ENCODE measurements at places on chromosomes 7 and 10.

DNA sequence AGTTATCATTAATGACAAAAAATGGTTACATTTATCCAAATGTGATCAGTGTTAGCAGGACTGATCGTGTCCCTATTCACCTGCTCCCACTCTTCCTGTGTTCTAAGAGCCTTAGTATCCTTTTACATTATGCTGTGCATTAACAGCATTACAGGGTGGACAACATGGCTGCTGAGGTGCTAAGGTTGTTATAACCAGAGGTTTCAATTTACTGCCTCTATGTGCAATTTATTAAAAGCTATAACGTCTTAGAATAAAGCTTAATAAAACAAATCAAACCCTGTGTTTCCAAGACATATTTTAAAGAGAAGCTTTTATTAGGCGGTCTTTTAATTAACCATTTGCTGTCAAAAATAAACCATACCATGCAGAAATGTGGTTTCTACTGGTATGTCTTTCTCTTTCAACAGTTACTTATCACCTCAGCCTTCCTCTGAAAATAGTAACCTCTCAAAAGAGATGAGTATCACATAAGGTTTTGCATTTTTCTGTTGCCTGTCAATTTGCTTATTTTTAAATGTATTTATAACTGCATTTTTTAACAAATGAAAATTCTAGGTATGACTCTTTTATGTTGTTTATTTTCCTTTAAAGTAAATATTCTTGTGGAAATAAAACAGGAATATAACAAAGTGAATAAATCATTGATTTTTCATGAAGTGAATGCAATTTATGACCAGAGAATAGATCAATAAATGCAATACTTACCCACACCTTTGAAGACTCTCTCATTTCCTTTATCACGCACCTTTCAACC lies 849.8 kb upstream of the SORCS1 start:
- DNase-seq: no peak

- no peak for DNase-seq
Observed at GRCh38 chr10:1434202-1434601, 303.1 kb downstream of the ADARB2 start.

DNA sequence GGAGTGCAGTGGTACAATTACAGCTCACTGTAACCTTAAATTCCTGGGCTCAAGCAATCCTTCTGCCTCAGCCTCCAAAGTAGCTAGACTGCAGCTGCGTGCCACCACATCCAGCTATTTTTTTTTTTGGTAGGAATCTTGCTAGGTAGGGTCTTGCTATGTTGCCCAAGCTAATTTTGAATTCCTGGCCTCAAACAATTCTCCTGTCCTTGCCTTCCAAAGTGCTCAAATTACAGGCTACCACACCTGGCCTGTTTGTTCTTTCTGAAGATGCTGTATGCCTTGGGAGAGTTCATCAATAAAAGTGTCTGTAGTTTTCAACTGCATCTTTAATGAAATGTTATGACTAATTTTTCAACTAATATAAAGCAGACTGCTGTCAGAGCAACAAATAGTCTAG lies 452 bp downstream of the SAMD9 start:
- DNase-seq: no peak

- DNase-seq: no peak
Observed at GRCh38 chr10:4662576-4663161, 163.3 kb upstream of the AKR1E2 start.

GRCh38 chr10:116111483-116112095 lies 161.4 kb downstream of the GFRA1 start:
- no peak for DNase-seq

- DNase-seq: no peak
Observed at GRCh38 chr7:98354511-98355249, 46.2 kb downstream of the BAIAP2L1 start.

DNA sequence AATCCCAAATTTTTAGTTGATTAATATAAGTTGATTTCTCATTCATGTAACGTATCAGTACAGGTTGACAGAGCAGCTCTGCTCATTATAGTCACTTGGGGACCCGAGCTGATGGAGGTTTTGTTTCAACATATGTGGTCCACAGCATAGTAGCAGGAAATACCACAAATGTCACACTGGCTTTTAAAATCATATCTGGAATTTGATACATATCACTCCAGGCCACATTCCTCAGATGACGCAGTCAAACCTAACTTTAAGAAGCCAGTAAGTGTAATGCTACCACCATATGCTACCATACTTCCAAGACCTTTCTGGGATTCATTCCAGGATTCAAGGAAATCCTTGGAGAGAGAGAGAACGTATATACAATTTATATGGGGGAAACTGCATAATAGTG lies 156.3 kb downstream of the PHF14 start:
- no peak for DNase-seq

DNA sequence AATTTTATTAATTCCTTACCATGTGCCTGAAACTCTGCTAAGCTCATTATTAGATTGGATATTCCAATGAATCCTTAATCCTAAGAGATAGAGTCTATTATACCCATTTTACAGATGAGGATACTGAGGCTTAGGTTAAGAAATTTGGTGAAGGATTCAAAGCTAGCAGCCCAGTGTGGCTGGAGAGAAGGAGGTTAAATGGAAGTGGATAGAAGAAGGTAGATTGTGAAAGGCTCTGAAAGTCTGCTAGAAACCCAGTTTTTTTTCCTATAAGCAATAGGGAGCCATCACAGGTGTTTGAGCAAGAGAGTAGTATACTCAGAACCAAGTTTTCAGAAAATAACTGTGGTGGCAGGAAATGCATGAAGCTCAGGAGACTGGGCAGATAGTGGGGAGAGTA lies 265.8 kb upstream of the NEBL start:
- no peak for DNase-seq

DNA sequence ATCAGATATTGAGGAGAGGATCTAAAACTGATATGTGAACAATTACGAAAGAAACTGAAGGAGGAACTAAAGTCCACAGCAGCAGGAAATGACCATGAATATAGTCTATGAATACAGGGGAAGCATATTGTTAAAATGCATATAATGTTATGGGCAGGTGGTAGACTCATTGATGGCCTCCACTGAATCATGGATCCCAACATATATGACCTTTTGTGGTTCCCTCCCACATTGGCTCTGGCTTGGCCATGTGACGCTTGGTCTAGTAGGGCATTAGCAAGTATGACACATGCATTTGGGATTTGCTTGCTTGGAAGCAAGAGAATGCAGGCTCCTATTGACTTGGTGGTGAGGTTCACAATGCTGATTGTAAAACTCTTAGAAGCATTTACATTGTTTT lies 55.2 kb upstream of the RAB18 start:
- DNase-seq: no peak

DNA sequence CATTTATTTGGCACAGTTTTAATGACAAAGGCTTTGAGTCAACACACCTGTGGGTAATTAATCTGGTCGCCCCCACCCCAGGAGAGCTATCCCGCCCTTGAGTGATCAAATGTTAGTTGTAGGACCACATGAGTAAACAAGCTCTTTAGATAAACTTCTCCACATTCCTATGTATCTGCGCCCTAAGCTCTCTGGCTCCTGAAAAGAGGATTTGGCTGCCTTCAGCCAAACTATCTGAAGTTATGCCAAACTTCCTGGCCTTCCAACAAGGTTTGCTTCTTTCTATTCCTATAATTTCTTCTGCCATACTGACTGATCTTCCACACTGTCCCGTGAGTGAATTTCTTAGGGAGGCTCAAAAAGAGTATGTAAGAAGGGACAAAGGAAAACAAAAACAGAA lies 134.2 kb downstream of the RALA start:
- DNase-seq: no peak

DNA sequence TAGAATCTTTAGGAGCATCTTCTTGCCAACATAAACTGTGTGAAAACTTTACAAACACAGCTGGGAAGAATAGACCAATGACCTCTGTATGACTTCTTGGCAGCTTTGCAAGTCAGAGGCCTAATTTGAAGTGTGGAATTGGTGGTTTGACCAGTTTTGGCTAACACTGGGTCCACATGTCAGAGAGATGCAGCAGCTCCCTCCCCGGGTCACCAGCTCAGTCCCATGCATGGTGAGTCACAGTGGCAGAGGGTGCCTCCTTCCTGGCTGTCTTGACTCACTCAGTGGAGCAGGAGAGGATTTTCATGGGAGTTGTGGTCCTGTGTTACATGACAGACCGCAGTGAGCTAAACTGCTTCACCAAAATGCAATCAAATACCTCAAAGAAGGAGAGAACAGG lies 8.2 kb upstream of the STARD3NL start:
- peak; percentile 2 for DNase-seq

- DNase-seq: no peak
Observed at GRCh38 chr10:93710333-93710909, 8.0 kb upstream of the FRA10AC1 start.

GRCh38 chr7:72235351-72235750 lies 176.8 kb downstream of the CALN1 start:
- no peak for DNase-seq

GRCh38 chr7:41255716-41256115 lies 447.2 kb downstream of the INHBA start:
- no peak for DNase-seq

- no peak for DNase-seq
Observed at GRCh38 chr7:85061456-85061855, 125.4 kb downstream of the SEMA3D start.

DNA sequence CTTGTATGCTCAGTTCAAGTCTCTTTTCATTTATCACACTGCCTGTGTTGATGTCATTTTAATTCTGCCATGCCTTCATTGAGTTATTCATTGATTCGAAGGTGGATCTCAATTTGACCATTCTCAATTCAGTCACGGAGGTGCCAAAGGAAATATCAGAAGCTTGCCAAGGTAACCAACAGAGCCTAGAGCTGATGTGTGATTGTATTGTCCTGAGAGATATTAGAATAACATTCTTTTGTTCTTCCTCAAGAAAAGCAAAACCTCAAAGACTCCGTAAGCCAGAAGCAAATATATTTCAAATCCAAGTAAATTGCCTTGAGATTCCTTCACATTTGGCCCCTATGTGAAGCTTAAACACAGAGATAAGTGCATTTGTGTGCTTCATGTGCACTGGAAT lies 345.3 kb downstream of the CXCL12 start:
- DNase-seq: no peak

- DNase-seq: no peak
Observed at GRCh38 chr10:60270426-60270825, 119.2 kb downstream of the ANK3 start.

- no peak for DNase-seq
Observed at GRCh38 chr7:50957431-50957830, 174.7 kb upstream of the GRB10 start.

DNA sequence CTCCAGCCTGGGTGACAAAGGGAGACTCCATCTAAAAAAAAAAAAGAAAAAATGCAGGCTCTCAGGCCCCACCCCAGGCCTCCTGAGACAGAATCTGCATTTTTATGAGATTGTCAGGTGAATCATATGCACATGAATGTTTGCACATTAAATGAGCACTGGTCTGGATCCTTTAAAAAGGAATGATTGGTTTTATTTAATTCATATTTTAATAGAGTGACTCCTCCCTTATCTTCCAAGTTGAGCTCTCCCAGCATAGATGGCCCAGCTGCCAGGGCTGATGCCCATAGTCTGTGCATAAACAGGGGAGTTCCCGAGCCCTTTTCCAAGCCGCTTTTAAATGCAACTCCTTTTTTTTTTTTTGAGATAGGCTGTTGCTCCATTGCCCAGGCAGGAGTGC lies 28.5 kb downstream of the CUX1 start:
- no peak for DNase-seq

GRCh38 chr7:16034353-16034752 lies 347.9 kb upstream of the MEOX2 start:
- DNase-seq: no peak

DNA sequence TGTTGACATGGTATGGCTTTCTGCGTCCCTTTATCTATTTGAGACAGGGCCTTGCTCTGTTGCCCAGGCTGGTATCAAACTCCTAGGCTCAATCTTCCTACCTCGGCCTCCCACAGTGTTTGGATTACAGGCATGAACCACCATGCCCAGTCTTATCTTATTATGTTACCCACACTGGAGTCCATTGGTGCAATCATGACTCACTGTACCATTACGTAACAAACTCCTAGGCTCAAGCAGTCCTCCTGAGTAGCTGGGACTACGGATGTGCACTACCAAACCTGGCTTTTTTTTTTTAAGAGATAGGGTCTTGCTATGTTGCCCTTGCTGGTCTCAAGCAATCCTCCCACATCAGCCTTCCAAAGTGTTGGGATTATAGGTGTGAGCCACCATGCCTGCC lies 66.7 kb downstream of the CCDC3 start:
- DNase-seq: no peak

- no peak for DNase-seq
Observed at GRCh38 chr10:1137499-1138163, 81.4 kb downstream of the WDR37 start.

DNA sequence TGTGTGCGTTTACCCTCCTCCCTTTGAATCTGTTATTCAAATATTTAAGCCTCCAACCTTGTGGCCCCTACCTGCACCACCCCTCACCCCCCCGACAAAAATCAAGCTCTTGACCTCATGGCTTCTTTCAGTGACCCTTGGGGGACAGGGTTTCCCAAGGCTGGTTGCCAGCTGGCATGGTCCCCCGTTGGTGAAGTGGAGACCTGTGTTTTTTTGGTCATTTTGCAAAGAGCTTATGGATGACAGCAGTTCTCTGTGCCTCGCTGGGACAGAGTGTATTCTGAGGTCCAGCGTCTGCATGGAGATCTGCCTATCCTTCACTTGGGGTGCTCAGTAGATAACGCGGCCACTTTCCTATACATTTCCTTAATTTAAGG lies 111.0 kb downstream of the TCF7L2 start:
- no peak for DNase-seq
